ENCODE measurements at places on chromosomes 1 and 21.
A peak's percentile ranks its signal among the peaks of the same experiment; 100 is the strongest.

DNA sequence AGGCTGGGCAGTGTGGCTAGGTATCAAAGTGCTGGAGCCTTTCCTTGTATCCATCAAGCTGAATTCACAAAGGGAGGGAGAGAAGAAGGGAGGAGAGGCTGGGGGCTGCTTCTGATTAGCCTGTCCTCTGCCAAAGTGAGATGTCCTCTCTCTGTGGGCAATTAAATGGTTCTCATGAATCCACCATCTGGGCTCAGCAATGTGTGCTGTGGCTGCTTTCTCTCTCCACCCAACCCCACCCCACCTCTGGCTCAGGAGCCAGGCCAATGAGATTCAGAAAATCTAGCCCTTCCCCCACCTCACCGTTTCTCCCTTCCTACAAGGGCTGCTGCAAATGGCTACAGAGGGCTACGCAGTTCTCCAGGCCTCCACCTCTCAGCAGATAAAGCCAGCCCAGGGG lies 154.6 kb downstream of the TENT5C start:
- DNase-seq = no peak

GRCh38 chr1:103109311-103109920 lies 1.1 kb upstream of the COL11A1 start:
- DNase-seq = peak; percentile 40

GRCh38 chr1:109850827-109851226 lies 59.8 kb upstream of the CSF1 start:
- DNase-seq = no peak

- no peak for DNase-seq
Observed at GRCh38 chr1:64378826-64379225, 91.1 kb upstream of the CACHD1 start.

- DNase-seq = no peak
Observed at GRCh38 chr1:193418745-193419058, 232.3 kb upstream of the B3GALT2 start.

DNA sequence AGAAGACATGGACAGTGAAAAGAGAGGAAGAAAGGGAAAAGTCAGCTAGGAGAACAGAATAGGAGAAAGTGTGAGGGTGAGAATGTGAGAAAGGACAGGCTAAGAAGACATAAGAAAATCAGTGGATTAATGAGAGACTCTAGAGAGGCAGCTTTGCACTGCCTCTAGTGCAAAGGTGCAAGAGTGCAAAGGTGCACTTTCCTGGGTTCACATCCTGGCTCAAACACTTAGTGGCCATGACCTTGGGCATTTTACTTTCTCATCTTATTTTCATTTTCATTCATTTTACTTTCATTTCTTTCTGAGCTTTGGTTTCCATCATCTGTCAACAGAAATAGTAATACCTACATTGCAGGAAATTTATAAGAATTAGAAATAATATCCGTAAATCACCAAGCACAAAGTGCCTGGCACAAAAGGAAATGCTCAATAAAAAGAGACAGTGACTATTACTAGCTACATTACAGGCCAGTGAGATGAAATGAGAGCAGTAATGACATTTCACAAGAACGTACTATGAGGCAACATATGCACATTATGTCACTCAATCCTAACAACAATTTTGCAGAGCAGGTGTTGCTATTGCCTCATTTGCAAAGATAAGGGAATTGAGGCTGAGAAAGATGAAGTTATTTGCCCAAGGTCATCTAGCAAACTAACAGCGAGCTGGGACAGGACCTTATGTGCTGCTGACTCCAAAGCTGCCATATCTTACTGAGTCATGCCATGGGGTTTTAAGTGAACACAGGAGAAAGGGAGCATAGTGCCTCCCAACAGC lies 107.0 kb upstream of the TLR5 start:
- no peak for DNase-seq

DNA sequence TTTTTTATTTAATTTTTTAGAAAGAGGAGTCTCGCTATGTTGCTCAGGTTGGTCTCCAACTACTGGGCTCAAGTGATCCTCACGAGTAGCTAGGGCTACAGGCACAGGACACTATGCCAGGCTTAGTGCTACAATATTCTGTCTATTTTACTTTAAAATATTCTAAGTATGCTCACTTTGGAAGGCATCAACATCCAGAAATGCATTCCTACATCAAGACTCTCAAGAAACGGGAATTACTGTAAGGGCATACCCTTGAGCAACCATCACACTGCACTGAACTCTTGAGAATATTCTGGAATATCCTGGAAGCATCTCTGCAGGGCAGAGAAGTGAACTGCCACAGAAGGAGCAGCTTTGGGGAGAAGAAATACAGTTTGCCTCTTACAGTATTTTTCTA lies 565 bp upstream of the DMRTB1 start:
- DNase-seq = no peak

DNA sequence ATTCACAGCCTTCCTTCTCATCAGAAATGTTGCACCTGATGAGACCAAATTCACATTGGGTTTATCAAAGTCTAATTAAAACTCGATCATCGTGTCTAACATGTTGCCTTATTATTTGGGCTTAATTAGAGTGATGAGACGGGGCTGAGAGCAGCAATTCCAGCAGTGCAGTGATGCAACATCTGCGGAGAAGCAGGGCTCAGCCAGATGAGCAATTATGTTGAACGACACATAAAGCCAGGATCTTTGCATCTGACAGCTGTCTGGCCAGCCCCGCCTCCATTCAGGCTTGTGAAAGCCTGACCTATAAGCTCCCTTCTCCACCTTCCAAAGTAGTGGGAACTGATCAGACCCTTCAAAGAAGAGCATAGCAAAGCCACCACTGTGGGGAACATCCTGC lies 109.8 kb downstream of the C1orf94 start:
- DNase-seq = no peak

- DNase-seq = no peak
Observed at GRCh38 chr21:34266351-34266750, 97.5 kb upstream of the KCNE2 start.

- no peak for DNase-seq
Observed at GRCh38 chr1:8422510-8423268, 104.8 kb downstream of the SLC45A1 start.

GRCh38 chr1:110216844-110217444 lies 6.8 kb downstream of the KCNC4 start:
- no peak for DNase-seq

Measured in hindlimb muscle (tissue), 1 donor.